ENCODE measurements at places on chromosomes 3 and 15.
A peak's percentile ranks its signal among the peaks of the same experiment; 100 is the strongest.

DNA sequence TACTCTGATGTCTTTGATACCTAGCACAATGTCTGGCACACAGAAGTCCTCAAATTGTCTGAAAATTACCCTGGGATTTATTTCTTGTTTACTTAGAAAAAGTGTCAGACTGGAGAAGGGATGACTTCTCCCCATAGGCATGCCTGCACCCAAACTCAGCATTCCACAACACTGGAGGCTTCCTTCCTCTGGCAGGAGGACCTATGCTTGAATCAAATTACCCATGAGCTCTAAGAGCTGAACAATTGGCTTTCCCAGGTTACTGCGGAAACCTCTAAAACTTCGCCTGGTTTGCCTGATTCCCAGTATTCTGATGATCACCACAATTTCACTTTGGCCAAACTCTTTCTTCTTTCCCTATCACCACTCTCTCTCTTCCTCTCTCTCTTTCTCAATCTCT is 217.4 kb downstream of the DIPK2A start:
- DNase-seq = no peak

- DNase-seq = no peak
Observed at GRCh38 chr3:131072845-131073244, 46.2 kb downstream of the NEK11 start.

GRCh38 chr15:43519196-43519595 is 1.8 kb downstream of the MAP1A start:
- no peak for DNase-seq

- peak; percentile 21 for DNase-seq
Observed at GRCh38 chr3:58952128-58952917, 97.5 kb downstream of the CFAP20DC start.

DNA sequence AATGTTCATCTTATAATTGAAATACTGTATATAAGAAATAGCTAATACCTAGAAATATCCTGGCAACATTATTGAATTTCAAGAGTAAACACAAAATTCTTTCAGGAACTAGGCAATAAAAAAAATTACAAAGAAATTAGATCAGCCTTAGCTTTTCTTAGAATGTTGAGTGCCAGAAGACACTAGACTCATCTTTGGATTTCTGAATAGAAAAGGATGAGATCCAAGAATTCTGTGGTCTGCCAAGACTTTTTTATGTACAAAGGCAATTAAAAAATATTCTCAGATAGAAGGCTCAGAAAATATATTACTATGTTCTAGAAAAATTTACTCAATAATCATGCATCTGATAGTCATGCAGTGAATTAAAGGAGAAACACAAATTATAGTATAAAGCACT is 294.5 kb upstream of the CDIN1 start:
- DNase-seq = no peak

- no peak for DNase-seq
Observed at GRCh38 chr3:100981164-100981911, 11.9 kb downstream of the ABI3BP start.

Measured in CD4-positive, alpha-beta T cell treated with Interleukin-15 for 1 hour (primary cell).